ENCODE measurements at places on chromosomes 6 and 20. TPM values are rescaled to one million over a fixed set of nuclear protein-coding genes. Genes with fewer than 3 reads are reported as not detected.

The TPBG gene
- 20.1 TPM for total RNA-seq

DNA sequence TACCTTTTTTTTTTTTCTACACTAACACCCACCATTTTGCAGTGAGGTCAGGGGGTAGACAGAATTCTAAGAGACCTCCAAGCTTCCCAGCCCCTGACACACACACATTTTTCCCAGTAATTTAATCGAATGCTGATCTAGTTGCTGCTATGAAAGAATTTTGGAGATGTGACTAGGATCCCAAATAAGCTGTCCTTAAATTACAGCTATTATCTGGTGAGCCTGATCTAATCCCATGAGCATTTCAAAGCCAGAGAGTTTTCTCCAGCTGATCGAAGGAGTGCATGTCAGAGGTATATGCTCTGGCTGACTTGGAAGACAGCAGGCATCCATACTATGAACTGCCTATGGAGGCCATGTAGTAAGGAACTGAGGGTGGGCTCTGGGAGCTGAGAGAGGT, 503.8 kb upstream of the MARCKS start:
- H3K36me3 ChIP-seq = no peaks in the 10 kb centered on the region
- DNase-seq = no peak
- no peak overlapping the region for H3K27ac ChIP-seq
- no peak overlapping the region for H3K4me3 ChIP-seq
- H3K27me3 ChIP-seq = no peaks in the 10 kb centered on the region
- no peaks in the 10 kb centered on the region for H3K4me1 ChIP-seq

GRCh38 chr20:33372993-33373441, 28.3 kb downstream of the CDK5RAP1 start:
- peaks cover 4% of the 10 kb centered on the region for H3K36me3 ChIP-seq
- no peaks in the 10 kb centered on the region for H3K4me1 ChIP-seq
- DNase-seq = no peak

DNA sequence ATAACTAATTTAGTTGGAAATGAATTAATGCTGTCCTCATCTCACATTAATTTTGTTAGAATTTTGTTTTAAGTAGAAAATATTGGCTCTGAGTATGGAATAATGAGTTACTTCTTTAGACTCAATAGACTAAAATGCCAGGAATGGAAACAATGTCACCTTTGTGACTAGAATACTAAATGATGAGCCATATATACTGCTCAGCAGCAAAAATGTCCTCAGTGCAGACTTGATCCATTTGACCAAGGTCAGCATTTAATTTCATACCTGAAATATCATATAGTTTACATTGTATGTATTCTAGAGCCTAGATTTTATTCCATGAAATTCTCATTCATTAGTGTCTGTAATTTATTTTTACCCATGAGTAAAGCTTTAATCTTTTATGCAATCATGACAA, 217.7 kb downstream of the ADGRB3 start:
- H3K27ac ChIP-seq = no peak overlapping the region
- no peaks in the 10 kb centered on the region for H3K4me1 ChIP-seq
- DNase-seq = no peak
- no peaks in the 10 kb centered on the region for H3K27me3 ChIP-seq

The PHACTR3 gene
- 0.27 TPM for total RNA-seq

- H3K4me1 ChIP-seq = peaks cover 3% of the 10 kb centered on the region
- no peak overlapping the region for H3K27ac ChIP-seq
- no peaks in the 10 kb centered on the region for H3K27me3 ChIP-seq
- no peak overlapping the region for H3K4me3 ChIP-seq
- no peaks in the 10 kb centered on the region for H3K36me3 ChIP-seq
These were observed 120.1 kb upstream of the TCF21 start for GRCh38 chr6:133768656-133769295.

DNA sequence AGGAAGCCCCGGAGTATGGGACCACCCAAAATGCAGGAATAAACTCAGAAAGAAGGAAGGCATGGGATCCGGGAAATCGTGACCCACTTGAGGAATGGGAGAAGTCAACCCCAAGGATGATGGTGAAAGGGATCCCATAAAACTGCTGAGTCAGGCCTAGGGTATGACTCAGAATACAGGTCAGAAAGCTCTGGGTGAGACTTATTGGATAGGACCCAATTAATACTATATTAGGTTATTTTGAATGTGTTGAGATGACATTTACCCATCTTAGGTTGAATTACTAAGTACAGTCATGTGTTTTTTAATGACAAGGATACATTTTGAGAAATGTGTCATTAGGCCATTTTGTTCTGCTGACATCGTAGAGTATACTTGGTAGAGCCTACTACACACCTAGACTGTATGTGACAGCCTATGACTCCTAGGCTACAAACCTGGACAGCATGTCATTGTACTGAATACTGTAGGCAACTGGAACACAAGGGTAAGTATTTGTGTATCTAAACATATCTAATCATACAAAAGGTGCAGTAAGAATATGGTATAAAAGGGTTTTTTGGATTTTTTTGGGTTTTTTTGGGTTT, 17.1 kb upstream of the HIVEP1 start:
- H3K27me3 ChIP-seq = no peaks in the 10 kb centered on the region
- DNase-seq = no peak
- H3K4me1 ChIP-seq = no peaks in the 10 kb centered on the region
- no peaks in the 10 kb centered on the region for H3K36me3 ChIP-seq

The NOX3 gene
- total RNA-seq = not detected

GRCh38 chr6:160273750-160274149, 15.1 kb upstream of the SLC22A2 start:
- H3K36me3 ChIP-seq = no peaks in the 10 kb centered on the region
- H3K27ac ChIP-seq = no peak overlapping the region
- no peak overlapping the region for H3K4me3 ChIP-seq
- no peaks in the 10 kb centered on the region for H3K27me3 ChIP-seq

The PPIL4 gene
- total RNA-seq = 34.4 TPM

- no peaks in the 10 kb centered on the region for H3K4me1 ChIP-seq
- H3K4me3 ChIP-seq = no peak overlapping the region
- H3K27ac ChIP-seq = no peak overlapping the region
These were observed 5.7 kb downstream of the ELOVL4 start for GRCh38 chr6:79941489-79942151.

DNA sequence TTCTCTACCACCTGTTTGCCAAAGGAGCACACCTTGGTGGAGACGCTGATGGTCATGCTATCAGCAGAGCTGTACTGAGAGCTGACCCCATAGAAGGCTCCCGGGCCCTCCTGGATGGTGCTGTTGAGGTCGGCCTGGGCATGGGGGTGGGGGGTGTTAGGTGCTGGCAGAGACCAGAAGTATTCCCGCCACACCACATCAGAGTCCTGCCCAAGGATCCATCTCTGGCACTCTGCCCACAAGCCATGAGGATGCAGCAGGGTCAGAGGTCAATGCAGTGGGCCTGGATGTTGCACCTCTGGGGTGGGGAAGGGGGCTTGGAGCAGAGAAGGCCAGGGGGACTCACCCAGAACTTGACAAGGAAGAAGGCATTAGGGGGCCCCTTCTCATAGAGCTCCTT, 7.4 kb downstream of the RPL10A start:
- no peaks in the 10 kb centered on the region for H3K4me1 ChIP-seq
- DNase-seq = no peak
- no peaks in the 10 kb centered on the region for H3K27me3 ChIP-seq
- peaks cover 7% of the 10 kb centered on the region for H3K36me3 ChIP-seq

DNA sequence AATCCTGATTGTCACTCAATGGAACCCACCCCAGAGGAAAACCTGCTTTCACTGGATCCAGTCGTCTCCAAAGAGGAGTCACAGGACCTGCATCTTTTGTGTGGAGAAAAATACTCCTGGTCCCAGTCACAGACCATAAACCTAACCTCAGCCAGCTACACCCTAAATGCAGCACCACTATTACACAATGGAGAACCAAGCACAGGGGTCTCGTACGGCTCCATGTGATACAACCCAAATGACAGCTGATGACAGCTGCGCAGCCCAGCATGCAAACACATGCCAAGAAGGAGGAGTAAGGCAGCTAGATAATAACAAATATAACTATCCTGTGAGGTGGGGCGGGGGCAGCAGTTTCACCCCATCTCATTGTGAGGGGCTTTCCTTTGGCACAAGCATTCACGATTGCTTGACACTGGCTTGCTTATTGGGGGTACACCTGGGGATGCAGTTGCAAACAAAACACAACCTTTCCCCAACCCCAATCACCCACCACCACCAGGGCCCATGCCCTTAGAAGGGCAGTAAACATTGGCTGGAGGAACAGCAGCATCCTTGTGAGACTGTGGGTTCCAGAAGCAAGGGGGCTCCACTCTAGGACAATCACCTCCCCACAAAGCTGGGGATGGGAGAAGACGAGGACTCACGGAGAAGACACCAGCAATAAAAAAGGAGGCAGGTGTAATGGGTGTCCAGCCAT, 51.5 kb downstream of the TRERF1 start:
- H3K27me3 ChIP-seq = no peaks in the 10 kb centered on the region
- H3K36me3 ChIP-seq = no peaks in the 10 kb centered on the region
- no peak for DNase-seq
- no peak overlapping the region for H3K4me3 ChIP-seq

DNA sequence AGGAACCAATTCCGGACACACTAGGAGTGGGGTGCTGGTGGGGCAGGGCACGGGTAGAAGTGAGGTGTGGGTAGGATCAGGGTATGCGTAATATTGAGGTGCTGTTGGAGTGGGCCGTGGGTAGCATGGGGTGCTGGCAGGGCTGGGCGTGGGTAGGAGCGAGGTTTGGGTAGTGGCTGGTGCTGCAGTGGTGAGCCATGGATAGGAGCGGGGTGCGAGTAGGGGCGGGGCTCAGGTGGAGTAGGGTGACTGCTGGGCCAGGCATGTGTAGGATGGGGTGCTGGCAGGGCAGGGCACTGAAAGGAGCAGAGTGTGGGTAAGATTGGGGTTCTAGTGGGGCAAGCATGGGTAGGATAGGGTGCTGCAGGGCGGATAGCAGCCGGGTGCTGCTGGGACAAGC, 114.2 kb upstream of the DUSP22 start:
- no peaks in the 10 kb centered on the region for H3K36me3 ChIP-seq
- no peaks in the 10 kb centered on the region for H3K27me3 ChIP-seq
- H3K4me1 ChIP-seq = no peaks in the 10 kb centered on the region

The CYP39A1 gene
- total RNA-seq = 2.0 TPM

DNA sequence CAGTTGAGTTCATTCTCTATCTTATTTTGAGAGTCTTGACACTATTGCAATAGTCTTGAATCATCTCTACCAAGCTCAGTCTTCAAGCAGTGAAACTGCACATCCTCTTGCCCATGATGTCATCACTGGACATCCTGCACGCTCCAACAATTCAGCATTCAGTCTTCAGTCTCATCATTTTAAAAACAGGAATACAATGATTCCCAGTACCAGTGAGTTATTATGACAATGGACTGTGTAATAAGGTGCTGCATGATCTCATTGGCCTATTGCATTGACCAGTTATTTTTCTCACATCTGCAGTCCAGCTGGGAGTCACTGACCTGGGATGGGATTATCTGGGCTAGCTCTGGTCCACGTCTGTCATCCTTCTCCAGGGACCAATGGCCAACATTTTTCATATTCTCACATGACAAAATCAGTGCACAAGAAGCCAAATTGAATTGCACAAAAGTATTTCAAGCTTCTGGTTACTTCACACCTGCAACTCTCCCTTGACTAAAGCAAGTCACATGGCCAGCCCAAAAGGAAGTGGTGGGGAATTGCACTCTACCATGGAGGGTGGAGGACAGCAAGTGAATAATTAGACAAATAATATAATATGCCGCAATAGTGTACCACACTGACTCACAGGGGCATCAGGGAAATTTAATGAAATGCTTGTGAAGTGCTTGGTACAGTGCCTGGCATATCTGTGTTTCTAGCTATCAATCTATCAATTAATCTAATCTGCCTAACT, 6.4 kb upstream of the CST2 start:
- no peak overlapping the region for H3K4me3 ChIP-seq
- DNase-seq = no peak
- H3K27ac ChIP-seq = no peak overlapping the region
- H3K27me3 ChIP-seq = no peaks in the 10 kb centered on the region
- no peaks in the 10 kb centered on the region for H3K4me1 ChIP-seq
- no peaks in the 10 kb centered on the region for H3K36me3 ChIP-seq

- H3K4me1 ChIP-seq = no peaks in the 10 kb centered on the region
- no peak overlapping the region for H3K4me3 ChIP-seq
- no peak for DNase-seq
- H3K27me3 ChIP-seq = no peaks in the 10 kb centered on the region
- H3K27ac ChIP-seq = no peak overlapping the region
These were observed 75.8 kb downstream of the MYB start for GRCh38 chr6:135256866-135257265.

DNA sequence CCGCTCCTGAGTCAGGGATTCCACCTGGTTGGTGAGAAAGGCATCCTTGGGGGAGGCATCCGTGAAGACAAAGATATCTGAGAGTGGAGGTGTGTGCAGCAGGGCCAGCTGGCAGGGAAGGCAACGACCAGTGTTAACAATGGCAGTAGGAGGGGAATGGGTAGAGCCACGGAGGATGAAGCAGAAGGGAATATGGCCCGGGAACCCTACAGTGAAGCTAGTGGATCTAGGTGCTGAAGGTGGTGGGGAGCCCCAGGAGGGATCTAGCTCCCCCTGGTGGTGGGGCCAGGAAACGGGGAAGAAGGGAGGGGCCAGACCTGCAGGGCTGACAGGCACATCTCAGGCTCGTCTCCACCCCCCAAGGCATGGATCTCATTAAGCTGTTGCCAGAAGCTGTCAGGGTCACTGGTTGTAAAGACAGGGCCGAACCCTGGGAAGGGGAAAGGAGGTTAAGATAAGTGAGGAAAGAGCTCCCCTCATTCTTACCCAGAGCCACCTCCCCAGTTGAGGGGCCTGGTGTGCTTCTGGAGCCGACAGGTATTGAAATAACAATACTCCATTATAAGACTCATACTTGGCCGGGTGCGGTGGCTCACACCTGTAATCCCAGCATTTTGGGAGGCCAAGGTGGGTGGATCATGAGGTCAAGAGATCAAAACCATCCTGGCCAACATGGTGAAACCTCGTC, 7.3 kb downstream of the VWA7 start:
- H3K4me3 ChIP-seq = no peak overlapping the region
- H3K27ac ChIP-seq = no peak overlapping the region
- no peaks in the 10 kb centered on the region for H3K36me3 ChIP-seq
- DNase-seq = peak; percentile 79
- no peaks in the 10 kb centered on the region for H3K27me3 ChIP-seq
- no peaks in the 10 kb centered on the region for H3K4me1 ChIP-seq

DNA sequence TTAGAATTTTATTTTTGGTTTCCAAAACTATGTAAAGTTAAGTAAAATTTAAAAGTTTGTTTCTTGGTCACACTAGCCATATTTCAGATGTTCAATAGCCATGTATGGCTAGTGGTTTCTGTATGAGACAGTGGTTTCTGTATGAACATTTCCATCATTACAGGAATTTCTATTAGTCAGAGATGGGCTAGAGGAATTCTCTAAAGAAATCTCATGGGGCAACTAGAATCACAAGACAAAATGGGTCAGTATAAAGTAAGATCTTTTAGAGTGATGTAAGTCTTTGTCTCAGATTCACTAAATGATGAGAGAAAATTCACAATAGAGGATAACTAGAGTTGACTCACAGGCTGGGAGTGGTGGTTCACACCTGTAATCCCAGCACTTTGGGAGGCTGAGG, 149.0 kb downstream of the FUT9 start:
- no peaks in the 10 kb centered on the region for H3K4me1 ChIP-seq
- no peaks in the 10 kb centered on the region for H3K36me3 ChIP-seq
- no peak overlapping the region for H3K4me3 ChIP-seq
- H3K27me3 ChIP-seq = no peaks in the 10 kb centered on the region
- no peak overlapping the region for H3K27ac ChIP-seq

GRCh38 chr6:157981132-157981394, 600 bp upstream of the SYNJ2 start:
- H3K27ac ChIP-seq = no peak overlapping the region
- DNase-seq = no peak
- H3K4me3 ChIP-seq = peak overlapping the region; percentile 93
- H3K27me3 ChIP-seq = no peaks in the 10 kb centered on the region
- no peaks in the 10 kb centered on the region for H3K4me1 ChIP-seq

The SYCP2 gene
- total RNA-seq = 5.6 TPM

GRCh38 chr20:18421608-18422007, 45.2 kb downstream of the DZANK1 start:
- H3K27me3 ChIP-seq = no peaks in the 10 kb centered on the region
- H3K36me3 ChIP-seq = no peaks in the 10 kb centered on the region
- H3K27ac ChIP-seq = no peak overlapping the region
- no peak overlapping the region for H3K4me3 ChIP-seq
- H3K4me1 ChIP-seq = no peaks in the 10 kb centered on the region
